ENCODE measurements at places on chromosomes 5 and 9.
A peak's percentile ranks its signal among the peaks of the same experiment; 100 is the strongest.

DNA sequence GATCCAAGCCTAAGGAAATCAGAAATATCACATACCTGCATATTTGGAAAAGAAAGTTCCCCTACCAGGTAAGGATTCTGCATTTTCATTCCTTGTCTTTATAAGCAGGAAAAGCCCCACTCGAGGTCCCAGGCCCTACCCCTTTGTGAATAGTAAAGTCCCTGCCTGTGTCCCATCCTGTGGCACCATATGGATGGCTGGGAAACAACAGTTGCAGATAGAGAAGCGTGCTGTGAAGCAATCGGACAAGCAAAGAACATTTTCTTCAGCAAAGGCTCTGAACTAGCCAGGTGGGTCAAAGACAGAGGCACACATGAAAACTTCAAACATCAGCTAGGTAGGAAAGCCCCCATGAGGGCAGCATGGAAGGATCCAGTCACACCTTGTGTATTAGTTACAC lies 169.3 kb downstream of the NR2F1-AS1 start:
- DNase-seq: no peak

DNA sequence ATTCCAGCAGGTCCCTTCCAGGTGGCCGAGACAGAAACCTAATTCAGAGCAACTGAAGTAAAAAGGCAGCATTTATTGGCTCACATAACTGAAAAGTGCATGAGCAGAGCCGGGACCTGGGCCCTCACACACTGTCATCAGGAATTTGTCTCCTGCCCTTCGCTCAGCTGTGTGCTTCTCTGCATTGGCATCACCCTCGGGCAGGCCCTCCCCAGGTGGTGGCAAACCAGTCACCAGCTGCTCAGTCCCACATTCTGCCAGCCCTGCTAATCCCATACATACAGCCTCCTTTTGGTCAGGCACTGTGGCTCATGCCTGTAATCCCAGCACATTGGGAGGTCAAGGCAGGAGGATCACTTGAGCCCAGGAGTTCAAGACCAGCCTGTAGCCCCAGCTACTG lies 11.5 kb upstream of the CPLX2 start:
- DNase-seq: no peak

GRCh38 chr9:130265431-130266235 lies at the start of gene HMCN2:
Gene HMCN2, plus strand, starts transcription at chr9:130265760. Its CDS starts 119 bp downstream, at chr9:130265879.
- no peak for DNase-seq

GRCh38 chr5:81482595-81482994 lies 88.7 kb upstream of the ACOT12 start:
- no peak for DNase-seq

- DNase-seq: no peak
Observed at GRCh38 chr9:16869131-16869881, 1.2 kb downstream of the BNC2 start.

GRCh38 chr9:95627802-95628201 lies 111.0 kb upstream of the PTCH1 start:
- DNase-seq: no peak

DNA sequence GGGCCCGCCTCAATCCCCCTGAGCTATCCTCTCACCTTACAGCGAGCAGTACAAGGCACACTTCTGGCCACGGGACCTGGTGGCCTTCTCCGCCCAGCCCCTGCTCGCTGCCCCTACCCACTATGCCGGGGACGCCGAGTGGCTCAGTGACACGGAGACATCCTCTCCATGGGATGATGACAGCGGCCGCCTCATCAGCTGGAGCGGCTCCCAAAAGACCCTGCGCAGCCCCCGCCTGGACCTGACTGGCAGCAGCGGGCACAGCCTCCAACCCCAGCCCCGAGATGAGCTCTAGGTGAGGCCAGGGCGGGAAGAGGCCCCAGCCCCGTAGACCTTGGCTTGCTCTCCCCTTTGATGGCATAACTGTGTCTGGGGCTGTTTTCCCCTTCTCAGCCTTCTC lies 15.0 kb downstream of the CERCAM start:
- DNase-seq: no peak

- DNase-seq: no peak
Observed at GRCh38 chr5:122831984-122832383, 13.4 kb upstream of the SNX24 start.

GRCh38 chr5:107633171-107633901 lies 37.4 kb downstream of the EFNA5 start:
- no peak for DNase-seq

DNA sequence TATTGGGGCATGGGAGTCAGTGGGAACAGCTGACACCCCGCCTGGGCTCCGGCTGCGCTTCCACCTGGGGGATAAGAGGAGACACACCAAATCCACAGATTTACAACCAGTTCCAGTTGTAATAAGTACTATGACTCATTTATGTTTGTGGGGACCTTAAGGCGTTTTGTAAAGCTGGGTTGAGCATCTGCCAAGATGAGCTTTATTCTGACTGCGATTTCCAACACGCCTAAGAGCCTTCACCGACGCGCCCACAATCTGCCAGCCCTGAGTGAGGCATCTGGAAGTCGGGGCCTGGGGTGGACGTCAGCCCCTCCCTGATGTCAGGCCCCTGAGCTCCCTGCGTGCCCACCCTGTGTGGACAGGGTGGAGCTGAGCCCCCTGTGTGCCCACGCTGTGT lies 14.3 kb upstream of the LHX3 start:
- DNase-seq: no peak

DNA sequence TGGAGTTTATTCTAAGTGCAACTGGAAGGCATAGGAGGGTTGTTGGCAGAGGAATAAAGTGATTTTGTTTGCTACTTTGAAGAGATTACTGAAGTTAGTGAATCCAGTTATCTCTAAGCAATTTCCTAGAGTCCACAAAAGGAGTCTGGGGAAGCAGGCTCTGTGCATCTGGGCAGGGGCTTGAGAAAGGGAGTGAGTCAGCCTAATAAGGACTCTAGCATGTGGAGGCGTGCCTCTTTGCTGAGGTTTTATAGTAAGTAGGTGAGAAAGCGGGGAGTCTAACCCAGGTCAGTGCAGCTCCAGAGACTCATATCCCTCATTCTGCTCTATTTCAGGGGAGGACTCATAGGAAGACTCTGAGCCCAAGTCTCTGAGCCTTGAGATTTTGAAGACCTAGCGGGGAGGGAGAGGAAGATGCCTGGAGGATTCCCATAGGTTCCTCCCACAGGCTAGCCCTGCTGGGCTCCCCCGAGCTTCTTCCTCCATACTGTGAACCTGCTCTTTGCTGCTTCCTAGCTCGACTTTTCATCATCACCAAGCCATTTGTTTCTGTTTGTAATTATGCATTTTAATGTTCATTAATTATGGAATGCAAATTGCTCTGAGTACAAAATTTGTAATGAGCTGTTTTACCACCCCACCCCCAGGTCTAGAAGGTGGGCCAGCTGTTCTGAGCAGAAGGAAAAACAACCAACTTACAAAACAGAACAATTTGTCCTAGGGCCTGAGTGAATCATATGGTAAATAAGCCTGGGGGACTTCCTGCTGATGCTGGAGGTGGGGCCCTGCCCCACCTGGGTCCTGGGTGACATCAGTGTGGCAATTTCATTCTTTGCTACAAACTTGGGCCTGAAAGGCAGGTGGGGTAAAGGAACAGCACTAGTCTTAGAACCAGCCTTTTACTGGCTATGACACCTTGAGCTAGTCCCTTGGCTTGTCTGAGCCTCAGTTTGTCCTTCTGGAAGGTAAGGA lies 150.2 kb downstream of the TRIM32 start:
- DNase-seq: no peak

GRCh38 chr5:166992874-166993722 lies 1298.3 kb upstream of the WWC1 start:
- DNase-seq: no peak

DNA sequence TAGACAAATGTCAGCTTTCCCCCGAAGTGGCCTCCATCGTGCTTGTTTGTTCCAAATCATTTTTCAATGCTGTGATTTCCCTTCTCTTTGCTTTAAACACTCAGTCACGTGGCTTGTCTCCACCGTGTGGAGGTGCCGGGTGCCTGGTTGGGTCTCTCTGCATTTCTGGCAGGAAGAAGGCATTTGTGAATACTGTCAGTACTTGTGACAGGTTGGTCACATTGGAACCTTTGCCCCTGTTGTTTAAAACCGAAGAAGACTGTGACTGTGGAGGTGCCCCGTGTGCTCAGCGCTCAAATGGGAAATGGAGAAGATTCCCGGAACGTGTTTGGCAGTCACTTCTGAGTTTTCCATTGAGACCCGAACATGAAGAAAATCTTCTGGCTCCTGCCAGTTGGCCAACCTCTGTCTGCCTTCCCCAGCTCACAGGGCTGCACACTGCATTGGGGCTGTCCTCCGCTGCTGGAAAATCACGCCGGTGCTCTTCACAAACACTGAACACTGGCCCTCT lies 74.6 kb downstream of the LMNB1 start:
- DNase-seq: no peak

GRCh38 chr5:112208699-112209615 lies 210.1 kb downstream of the EPB41L4A start:
- no peak for DNase-seq

- no peak for DNase-seq
Observed at GRCh38 chr5:159050316-159051143, 49.2 kb downstream of the EBF1 start.

GRCh38 chr5:139651043-139651834 lies 3.1 kb downstream of the CXXC5 start:
- DNase-seq: no peak

- no peak for DNase-seq
Observed at GRCh38 chr5:107669096-107670031, 1.4 kb downstream of the EFNA5 start.

DNA sequence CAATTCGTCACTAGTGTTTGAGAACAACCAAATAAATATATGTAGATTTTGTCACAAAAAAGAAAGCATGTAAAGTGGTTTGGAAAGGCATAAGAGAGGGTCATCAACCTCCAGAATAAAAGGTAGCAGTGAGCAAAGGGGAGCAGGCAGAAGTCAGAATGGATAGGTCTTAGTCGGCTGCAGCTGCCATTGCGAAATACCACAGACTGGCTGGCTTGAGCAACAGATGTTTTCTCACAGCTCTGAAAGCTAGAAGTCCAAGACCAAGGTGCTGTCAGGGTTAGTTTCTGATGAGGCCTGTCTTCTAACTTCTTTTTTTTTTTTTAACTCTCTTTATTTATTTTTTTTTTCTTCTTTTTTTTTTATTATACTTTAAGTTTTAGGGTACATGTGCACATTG lies 208.1 kb upstream of the PIK3R1 start:
- DNase-seq: no peak

GRCh38 chr9:77883846-77884771 lies 147.5 kb downstream of the GNAQ start:
- no peak for DNase-seq

DNA sequence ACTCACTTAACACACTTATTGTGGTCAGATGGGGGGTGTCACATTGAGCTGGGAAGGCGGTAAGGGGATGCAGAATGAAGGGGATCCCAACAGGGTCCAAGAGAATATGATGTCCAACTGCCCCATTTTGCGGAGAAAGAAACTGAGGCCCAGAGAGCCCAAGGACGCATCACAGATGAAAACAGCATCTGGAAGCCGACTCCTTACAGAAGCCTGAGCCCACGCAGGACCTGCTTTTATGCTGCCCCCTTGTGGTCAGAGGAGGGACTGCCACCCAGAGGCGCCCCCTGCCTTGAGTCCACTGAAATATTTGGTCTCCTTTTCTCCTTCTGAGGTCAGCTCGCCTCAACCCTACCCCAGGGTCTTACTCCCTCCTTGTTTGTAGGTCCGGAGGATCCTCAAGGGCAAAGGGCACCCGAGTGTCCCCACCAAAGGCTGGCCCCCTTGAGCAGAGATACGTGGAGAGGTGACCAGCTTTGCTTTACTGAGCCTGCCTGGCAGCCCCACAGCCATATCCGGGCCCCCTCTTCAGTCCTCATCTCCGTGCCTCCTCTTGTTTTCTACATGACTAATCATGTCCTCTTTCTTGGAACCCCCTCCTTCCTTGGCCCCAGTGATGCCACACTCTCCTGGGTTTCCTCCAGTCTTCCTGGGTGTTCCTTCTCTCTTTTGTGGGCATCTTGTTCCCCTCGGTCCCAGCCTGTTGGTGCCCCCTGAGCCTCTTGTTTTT lies 30.0 kb upstream of the TTLL11 start:
- peak; percentile 45 for DNase-seq

- no peak for DNase-seq
Observed at GRCh38 chr5:126464959-126465358, 41.8 kb downstream of the GRAMD2B start.

DNA sequence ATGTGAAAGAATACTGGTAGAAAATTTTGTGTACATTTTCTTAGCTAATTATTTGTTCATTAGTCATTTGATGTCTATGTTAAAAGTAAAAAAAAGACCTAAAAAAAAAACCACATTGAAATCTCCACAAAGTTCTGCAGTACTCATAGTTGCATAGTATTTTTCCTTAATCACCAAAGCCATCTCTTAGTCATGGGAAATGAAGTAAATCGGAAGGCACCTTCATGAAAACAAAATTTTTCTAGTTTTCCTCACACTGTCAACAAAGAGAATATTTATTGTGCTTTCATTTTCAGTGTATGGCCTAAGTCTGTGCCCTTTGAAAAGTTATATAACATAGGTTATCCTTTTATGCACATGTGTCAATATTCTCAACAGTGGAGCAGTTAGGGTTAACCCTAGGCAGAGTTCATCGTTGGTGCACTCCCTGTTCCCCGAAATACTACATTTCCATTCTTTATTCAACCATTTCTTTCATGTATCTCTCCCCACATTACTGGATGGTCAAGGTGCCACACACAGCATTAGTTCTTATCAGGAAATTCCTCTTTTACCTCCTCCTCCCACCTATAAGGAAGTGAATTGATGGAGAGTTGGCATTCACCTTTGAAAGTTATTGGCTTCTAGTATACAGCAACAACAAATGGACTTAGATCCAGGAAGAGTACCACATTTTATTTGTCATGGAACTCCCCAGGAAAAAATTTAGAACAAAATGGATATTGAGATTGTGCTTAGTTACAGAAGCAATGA lies 93.1 kb downstream of the NUDT12 start:
- no peak for DNase-seq

DNA sequence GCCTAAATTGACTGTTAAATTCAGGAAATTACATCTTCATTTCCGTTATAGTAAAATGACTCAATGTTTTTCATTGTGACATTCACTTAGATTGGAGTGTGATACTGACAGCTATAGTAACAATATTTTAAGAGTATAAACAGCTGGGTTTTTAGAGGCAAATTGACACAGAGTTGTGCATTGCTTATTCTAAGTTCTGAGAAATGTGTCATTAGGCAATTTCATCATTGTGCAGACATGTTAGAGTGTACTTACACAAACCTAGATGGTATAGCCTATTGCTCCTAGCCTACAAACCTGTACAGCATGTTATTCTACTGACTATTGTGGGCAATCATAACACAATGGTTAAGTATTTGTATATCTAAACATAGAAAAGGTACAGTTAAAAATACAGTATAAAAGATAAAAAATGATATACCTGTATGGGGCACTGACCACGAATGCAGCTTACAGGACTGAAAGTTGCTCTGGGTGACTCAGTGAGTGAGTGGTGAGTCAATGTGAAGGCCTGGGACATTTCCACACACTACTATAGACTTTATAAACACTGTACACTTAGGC lies 132.7 kb downstream of the PDE4D start:
- no peak for DNase-seq

Measured in activated T-helper 1 cell treated with anti-CD3 and anti-CD28 coated beads, Interleukin-2, amount 50 U/mL, for 16 hours (primary cell).